Body of pancreas (tissue), 4 donors: ENCODE measurements at places on chromosomes 13 and 19. TPM values are rescaled to one million over a fixed set of nuclear protein-coding genes. Genes with fewer than 3 reads are reported as not detected.

The PGLYRP1 gene
- total RNA-seq: not detected

The APC2 gene
- total RNA-seq: 0.26 TPM

The DNM2 gene
- 158 TPM for total RNA-seq

The DACH1 gene
- 2.9 TPM for total RNA-seq

The ZNF439 gene
- total RNA-seq: 7.9 TPM

The PEG3 gene
- total RNA-seq: 5.9 TPM

The KLHL1 gene
- not detected for total RNA-seq

The ZNF135 gene
- 3.9 TPM for total RNA-seq

The ZNF610 gene
- not detected for total RNA-seq

The CGB5 gene
- total RNA-seq: not detected

The ADGRE1 gene
- total RNA-seq: not detected

The PABPC3 gene
- total RNA-seq: not detected

The ZNF559 gene
- total RNA-seq: 6.5 TPM

The ZNF549 gene
- 0.66 TPM for total RNA-seq

The TJP3 gene
- 21.4 TPM for total RNA-seq

The OR7C1 gene
- total RNA-seq: not detected

The TUBA3C gene
- not detected for total RNA-seq

The UNC13A gene
- 1.3 TPM for total RNA-seq

The CYP4F3 gene
- 2.6 TPM for total RNA-seq

The URAD gene
- not detected for total RNA-seq

The MISP gene
- 3.4 TPM for total RNA-seq

The TPTE2 gene
- not detected for total RNA-seq

The KLF1 gene
- not detected for total RNA-seq

The PNMA8B gene
- total RNA-seq: 2.6 TPM

The TNNT1 gene
- total RNA-seq: not detected

The OLFM2 gene
- total RNA-seq: 3.1 TPM
